Hematopoietic multipotent progenitor cell treated with erythropoietin and hydrocortisone succinate and interleukin-3 and kit ligand, for 6 days (in vitro differentiated cells): ENCODE measurements at places on chromosomes 11 and 22.
A peak's percentile ranks its signal among the peaks of the same experiment; 100 is the strongest.

GRCh38 chr11:107711861-107712755, at the start of gene SLN:
Gene SLN (minus strand): TSS chr11:107712056.
- no peak for DNase-seq

DNA sequence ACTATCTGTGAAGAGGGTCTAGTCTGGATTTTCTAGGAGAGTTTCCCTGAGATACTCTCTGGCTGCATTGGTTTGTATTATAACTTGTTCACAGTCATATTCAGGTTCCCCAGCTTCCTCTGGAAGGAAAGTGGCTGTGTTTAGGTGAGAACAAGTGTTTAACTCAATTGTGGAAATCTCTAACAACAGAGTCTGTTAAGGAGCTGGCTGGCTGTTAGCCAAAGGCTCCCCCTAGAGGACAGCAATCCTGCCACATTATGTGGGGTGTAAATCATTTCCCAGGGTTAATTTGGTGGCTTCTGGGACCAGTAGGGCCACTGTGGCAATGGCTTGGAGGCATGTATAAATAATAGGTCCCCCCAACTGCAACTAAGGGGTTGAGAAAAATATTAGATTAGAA, 18.4 kb downstream of the MS4A6E start:
- peak; percentile 81 for DNase-seq

DNA sequence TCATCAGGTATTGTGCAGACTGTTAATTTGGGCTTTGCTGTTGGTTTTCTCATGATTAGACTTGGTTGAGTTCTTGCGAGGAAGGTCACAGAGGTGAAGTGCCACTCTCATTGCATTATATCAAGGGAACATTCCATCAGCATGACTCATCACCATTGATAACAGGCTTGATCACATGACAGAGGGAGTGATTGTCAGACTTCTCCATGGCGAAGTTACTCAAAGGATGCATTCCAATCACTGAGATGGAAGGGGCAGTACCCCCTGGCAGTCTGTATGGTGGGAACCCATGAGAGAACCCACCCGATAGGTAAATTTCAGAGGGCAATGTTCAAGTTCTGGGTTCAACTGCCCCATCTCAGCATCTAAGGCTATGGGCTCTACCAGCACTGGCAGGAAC, 19.4 kb upstream of the P2RY2 start:
- no peak for DNase-seq

DNA sequence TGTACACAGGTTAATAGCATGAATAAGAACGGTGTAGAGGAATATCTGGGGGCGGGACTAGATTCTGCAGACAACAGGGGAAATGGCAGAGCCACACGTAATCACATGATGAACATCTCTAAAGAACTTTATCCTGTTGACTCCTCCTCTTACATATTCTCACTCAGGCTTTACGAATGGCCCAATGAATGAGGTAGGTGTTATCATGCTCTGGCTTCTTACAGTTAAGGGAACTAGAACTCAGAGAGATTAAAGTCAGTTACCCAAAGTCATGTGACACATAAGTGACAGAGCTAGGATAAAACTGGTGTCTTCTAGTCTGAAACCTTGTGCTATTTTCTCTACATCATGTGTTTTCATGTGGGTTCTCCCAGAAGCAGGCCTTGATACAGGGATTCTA, 49.0 kb upstream of the BMAL1 start:
- peak; percentile 22 for DNase-seq

GRCh38 chr22:49509016-49509415, 318.7 kb downstream of the BRD1 start:
- DNase-seq = no peak

- DNase-seq = no peak
Observed at GRCh38 chr11:33452836-33453624, 195.8 kb downstream of the HIPK3 start.

DNA sequence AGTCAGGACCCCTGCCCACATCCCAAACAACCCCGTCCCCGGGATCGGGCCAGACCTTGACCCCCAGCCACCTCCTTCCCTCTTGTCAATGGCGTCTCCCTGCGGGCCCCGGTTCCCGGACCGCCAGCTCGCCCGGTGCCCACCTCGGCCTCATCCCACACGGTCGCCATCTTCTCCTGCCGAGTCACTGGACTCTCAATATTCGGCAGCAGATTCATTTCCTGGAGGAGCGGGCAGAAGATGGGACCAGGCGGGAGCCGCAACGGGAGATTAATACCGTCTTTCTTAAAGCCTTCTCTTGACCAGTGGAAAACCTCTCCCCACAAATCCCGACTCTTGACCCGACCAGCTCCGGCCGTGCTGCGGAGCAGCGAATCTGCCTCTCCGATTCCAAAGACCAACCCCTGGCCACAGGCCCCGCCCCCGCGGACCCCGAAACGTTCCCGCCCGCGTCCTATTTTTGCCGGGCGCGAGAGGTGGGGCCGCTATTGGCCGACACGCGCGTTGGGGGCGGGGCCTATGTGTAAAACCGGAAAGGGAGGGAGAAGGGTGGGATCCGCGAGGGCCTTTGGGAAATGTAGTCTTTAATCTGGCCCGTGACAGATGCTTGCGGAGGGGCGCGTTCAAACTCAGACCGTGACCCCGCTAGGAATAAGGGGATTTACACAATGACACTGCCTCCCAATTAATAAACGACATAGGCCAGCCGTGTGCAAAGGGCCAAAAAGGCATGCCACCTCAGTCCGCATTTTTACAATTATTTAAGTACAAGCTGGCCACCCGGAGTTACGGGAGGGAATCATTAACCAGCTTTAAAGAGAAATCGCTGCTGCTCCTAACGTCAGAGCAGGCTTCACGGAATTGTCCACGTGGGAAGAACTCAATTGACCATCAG, at the start of gene PSMC3:
Gene PSMC3, minus strand, starts transcription at position 378 of the 895 bp plus-strand sequence. Its CDS starts 160 bp downstream, at position 218.
- peak; percentile 99 for DNase-seq

- peak; percentile 25 for DNase-seq
Observed at GRCh38 chr11:12167061-12168000, 56.9 kb downstream of the MICAL2 start.

GRCh38 chr11:74634537-74634936, 42.2 kb downstream of the POLD3 start:
- DNase-seq = peak; percentile 25

- no peak for DNase-seq
Observed at GRCh38 chr11:40241524-40242051, 1217.9 kb downstream of the LRRC4C start.

- DNase-seq = no peak
Observed at GRCh38 chr11:43984519-43985385, 42.3 kb downstream of the C11orf96 start.
